ENCODE measurements at places on chromosomes 6 and 20.

DNA sequence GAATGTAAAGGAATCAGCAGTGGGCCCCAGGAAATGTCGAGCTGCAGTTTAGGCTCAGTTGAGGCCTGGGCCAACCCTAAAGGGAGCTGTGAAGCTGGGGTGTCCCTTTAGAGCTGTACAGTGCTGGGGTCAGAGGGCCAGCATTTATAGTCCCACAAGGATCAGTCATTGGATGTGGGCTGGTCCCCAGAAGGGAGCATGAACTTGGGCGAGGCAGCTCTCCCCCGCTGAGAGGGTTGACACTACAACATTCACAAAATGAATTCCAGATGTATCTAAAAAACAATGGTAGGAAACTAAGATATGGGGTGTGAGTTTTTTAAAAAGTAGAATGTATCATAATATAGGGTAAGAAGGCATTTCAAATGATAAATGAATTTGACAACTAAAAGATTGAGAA is 29.7 kb upstream of the TMX4 start:
- no peak for DNase-seq

GRCh38 chr6:20202324-20202658 is 10.0 kb downstream of the MBOAT1 start:
- DNase-seq: no peak

GRCh38 chr6:139439349-139439748 is 64.9 kb upstream of the CITED2 start:
- DNase-seq: no peak

DNA sequence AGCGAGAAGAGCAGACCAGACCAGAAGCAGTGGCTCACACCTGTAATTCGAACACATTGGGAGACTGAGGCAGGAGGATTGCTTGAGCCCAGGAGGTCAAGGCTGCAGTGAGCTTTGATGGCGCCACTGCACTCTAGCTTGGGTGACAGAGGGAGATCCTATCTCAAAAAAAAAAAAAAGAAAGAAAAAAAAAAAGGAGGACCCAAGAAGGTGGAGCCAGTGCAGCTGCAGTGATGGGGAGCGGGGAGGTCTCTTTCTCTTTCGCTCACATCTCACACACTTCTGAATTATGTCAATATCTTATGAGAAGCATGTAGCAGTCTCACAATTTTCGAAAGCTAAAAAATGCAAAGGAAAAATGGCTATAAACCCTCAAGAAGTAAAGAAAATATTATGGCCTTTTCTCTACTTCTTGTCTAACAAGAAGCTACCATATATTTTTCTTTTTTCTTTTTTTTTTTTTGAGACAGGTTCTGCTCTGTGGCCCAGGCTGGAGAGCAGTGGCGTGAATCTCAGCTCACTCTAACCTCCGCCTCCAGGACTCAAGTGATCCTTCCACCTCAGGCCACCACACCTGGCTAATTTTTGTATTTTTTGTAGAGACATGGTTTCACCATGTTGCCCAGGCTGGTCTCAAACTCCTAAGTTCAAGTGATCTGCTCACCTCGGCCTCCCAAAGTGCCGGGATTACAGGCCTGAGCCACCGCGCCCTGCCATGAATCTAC is 3.8 kb upstream of the SPO11 start:
- DNase-seq: no peak

Measured in tibial nerve (tissue), 4 donors.